Right cardiac atrium (tissue), 5 donors: ENCODE measurements at places on chromosomes 1 and 21.

DNA sequence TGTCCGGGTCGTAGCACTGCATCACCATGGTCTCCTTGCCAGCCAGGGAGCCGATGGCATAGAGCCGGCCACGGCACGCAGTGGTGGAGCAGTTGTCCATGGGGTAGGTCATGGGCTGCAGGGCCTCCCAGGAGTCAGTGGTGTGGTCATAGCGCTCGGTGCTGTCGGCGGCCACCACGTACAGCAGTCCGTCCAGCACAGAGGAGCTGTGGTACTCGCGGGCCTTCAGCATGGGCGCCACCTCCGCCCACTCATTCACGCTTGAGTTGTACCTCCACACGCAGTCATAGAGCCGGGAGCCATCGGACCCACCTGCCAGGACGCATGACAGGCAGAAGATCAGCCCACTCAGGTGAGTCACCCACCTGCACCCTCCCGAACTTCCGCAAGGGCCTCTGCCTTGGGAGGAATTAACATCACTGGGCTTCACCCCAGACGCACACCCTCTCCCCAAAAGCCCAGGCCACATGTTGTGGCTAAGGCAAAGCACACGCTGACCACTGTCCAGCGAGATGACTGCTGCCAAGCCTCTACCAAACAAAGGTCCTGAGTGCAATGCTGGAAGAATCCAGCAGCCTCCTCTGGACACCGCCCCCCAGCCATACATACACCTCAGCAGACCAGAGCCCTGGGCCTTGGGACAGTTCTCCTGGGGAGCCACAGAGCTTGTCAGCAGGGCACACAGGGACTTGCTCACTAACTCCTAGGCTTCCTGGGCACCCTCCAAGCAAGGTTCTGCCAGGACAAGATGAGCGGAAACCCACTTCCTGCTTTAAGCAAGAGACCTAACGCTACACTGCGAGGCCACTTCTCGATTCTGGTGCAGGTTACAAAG lies 3.3 kb downstream of the KLHL21 start:
- DNase-seq = no peak

DNA sequence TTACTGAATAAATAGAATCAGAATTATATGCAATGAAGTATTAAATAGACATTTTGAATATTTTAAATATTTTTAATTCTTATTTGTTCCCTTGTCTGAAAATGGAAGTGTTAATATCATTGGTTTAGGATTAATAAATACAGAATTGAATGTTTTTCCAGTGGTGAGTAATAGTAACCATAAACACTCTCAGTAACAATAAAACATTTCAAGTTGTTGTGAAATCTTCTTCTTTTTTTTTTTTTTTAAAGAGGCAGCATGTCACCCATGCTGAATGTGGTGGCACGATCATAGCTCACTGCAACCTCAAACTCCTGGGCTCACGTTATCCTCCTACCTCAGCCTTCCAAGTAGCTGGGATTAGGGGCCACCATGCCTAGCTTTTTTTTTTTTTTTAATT lies 86.2 kb upstream of the ZBTB18 start:
- no peak for DNase-seq

DNA sequence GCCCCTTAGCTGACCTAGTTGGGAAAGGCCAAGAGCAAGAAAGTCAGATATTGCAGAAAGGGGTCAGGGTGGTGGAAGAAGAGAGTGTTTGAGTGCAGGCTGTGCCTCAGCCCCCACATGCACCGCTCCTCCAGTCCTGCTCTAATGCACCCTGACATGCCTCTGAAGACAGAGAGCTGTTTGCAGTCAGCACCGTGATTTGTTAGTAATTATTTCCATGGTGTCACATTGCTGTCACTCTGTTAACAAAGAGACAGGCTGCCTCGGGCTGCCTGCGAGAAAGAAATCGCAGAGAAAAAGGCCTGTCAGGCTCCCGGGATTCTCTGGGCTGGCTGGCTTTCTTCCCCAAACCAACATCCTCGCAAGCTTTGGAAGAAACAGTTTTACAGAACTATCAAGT lies 58.3 kb downstream of the ERI3 start:
- DNase-seq = no peak

DNA sequence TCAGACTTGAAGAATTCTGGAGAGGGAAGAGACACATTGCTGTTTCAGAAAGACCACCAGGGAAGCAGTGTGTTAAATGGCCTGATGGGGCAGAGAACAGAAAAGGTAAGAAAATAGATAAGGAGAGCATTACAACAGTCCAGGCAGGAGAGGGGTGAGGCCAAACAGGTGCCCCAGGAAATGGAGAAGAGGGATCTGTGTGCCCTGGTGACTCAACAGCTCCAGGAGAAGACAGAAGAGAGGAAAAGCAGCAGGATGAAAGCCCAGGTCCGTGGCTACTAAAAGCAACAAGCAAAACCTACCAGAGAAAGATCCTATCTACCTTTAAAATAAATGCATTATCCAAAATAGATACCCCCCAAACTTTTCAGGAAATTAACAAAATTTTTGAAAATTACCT lies 9.2 kb downstream of the TP53BP2 start:
- DNase-seq = no peak

GRCh38 chr21:25428537-25428936 lies 178.7 kb downstream of the MRPL39 start:
- no peak for DNase-seq

GRCh38 chr1:73044241-73045036 lies 762.1 kb upstream of the NEGR1 start:
- peak; percentile 46 for DNase-seq

- no peak for DNase-seq
Measured at GRCh38 chr1:214216779-214217178, 64.2 kb upstream of the SMYD2 start.

- DNase-seq = peak; percentile 40
Measured at GRCh38 chr1:59520827-59521418, 224.0 kb downstream of the FGGY start.

DNA sequence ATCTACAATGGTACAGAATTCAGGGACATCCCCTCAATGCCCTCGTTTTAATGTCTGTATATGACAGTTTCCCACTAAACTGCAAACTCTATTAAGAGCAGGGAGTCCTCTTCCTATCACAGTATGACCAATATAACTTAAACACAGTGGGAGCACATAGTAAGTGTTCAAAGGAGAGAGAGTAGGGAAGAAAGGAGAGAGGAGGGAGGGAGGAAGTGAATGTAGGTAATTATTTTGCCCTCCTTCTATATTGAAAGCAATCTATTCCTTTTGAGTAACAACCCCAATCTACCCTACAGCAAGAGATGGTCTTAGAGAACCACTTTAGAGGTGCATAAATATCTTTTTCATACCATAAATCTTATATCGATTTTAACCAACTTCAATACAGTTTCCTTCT lies 121.4 kb downstream of the MRPL39 start:
- no peak for DNase-seq

DNA sequence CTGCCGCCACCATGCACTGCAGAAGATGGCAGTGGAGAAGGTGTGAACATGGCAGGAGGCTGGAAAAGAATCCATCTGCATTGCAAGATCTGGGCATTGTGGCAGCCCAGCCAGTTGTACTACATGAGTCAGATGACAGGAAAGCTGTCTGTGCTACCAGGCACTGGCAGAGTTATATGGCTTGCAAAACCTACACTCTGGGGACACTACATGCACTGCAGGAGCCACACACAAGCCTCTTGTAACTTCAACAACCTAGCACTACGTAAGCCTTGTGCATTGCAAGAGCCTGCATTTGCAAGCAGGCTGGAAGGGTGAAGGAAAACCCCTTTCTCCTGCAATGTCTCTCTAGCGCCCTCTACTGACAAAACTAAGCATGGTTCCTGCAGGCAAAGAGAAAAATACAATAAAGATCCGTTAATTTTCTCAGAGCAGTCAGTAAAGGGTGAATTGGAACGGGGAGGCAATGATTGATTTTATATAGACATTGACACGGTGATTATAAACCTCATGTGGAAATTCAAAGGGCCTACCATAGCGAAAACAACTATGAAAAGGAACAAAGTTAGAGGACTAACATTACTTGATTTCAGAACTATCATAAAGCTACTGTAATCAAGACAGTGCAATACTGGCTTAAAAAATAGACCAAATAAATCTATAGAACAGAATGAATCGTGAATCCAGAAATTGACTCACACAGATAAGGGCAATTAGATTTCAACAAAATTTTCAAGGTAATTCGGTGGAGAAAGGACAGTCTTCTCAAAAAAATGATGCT lies 26.2 kb upstream of the DYNLT5 start:
- DNase-seq = no peak
